ENCODE measurements at places on chromosomes 5 and 9.
A peak's percentile ranks its signal among the peaks of the same experiment; 100 is the strongest.

- DNase-seq: no peak
Observed at GRCh38 chr5:176881816-176882566, 17.2 kb downstream of the HK3 start.

- DNase-seq: no peak
Observed at GRCh38 chr5:150670948-150671310, 9.9 kb downstream of the MYOZ3 start.

DNA sequence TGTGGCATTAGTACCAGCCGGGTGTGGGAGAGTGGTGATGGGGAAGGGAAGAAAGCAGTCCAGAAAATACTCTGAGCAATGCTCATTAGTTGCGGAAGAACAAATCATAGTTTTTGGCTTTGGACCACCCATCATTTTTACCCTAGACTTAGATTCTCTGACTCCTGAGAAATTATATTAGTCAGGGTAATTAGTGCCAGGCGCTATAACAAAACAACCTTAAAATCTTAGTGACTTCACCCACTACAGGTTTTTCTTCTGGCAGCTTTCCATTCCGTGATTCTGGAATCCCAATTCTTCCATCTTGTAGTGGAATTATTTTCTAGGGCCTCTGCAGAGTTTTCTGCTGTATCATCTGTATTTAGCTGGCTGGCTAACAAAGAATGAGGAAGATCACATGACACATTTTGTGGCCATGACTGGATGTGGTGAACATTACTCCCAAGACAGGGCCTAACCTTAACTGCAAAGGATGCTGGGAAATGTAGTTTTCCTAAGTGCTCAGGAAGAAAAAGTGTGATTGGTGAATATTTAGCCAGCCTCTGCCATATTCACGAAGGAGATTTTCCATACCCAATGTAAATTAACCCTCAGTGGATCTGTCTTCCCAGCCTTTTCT lies 373.0 kb upstream of the MEF2C start:
- no peak for DNase-seq

GRCh38 chr5:116152169-116152568 lies 67.3 kb downstream of the COMMD10 start:
- DNase-seq: no peak

GRCh38 chr9:134055981-134056461 lies 11.8 kb downstream of the BRD3 start:
- DNase-seq: no peak

DNA sequence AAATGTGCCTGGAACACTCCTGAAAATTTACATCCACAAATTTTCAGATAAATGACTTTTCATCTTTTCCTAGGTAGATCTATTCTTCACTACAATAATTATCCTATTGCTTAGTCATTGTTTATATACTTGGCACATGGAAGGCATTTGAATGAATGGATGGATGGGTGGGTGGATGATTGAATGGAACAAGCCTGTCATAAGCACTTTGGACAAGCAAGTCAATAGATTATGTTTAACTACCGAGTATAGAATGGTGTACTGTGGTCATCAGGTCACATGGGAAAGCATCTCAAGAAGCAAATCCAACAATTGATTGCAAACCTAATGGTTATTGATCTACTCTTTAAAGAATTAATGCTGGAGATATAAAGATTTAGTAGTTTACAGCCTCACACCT lies 114.4 kb upstream of the DMRTA1 start:
- no peak for DNase-seq

DNA sequence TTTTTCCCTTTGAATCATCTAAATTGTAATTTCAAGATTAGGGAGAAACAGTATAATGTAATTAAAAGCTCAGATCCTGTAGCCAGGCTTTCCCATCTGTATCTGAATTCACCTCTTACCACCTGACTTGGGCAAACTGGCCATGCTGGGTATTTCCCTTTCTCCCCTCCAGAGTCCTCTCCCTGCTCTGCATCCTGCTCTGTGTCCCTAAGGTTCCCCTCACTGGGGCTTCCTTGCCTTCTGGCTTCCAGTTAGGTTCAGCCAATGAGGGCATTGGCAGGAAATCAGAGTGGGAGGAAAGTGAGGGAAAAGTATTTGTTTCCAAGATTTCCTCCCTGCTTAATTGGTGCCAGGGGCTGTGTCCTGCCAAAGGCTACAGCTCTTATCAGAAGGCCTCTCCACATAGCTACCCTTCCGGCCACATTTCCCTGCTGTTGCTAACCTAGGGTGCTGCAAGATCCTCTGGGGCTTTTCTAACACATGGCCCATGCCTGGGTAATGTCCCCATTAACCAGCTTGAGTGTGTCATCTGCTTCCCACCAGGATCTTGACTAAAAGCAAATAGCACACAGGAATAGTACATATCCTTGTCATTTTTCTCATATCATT lies 51.0 kb upstream of the MPDZ start:
- no peak for DNase-seq

DNA sequence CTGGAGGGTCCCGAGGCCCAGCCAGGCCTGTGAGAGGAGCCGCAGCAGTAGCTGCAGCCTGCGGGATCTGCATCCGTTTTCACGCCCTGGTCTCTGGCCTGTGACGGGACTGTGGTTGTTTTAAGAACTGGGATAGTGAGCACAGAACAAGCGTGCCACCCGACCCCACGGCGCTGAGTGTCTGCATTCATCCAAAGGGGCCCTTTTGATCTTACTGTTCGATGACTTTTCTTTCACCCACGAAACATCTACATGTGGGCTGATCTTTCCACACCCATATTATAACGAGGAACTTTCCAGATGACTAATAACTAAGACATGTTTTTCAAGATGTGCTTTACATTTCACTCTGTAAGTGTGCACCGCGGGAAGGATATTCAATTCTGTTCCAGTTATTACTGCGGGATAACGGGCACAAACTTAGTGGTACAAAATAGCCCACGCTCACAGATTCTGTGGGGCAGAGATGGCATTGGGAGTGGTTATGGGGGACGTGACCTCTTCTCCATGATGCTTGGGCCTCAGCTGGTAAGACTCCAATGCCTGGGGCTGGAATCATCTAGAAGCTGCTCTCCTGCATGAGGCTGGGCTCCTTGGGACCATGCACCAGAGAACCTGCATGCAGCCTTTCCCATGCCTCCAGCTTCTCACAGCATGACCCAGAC lies 165.0 kb downstream of the SYK start:
- DNase-seq: peak; percentile 42

- no peak for DNase-seq
Observed at GRCh38 chr5:42908086-42908485, 96.4 kb upstream of the SELENOP start.

DNA sequence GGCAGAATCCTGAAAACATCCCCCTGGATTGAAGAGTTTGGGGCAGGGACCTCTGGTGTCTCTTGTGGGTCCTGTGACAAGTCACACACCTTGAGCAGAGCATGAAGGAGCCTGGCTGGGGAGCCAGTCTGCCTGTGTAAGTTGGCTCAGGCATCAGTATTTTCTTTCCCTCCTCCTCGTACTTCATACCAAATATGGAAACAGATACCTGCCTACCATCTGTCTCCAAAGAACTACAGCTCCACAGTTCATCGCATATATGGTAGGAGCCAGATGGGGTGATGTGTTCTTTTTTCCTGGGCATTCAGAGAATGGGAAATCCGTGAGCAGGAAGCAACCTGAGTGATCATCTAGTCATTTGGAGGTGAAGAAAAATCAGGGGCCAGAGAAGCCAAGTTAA lies 177.3 kb upstream of the RAD23B start:
- no peak for DNase-seq

GRCh38 chr9:110911659-110912418 lies 126.4 kb downstream of the LPAR1 start:
- DNase-seq: no peak

GRCh38 chr9:10041726-10042229 lies 571.0 kb downstream of the PTPRD start:
- DNase-seq: no peak

- DNase-seq: no peak
Observed at GRCh38 chr9:136216541-136217244, 11.8 kb upstream of the LHX3 start.

- no peak for DNase-seq
Observed at GRCh38 chr5:32785611-32786254, 74.6 kb downstream of the NPR3 start.

DNA sequence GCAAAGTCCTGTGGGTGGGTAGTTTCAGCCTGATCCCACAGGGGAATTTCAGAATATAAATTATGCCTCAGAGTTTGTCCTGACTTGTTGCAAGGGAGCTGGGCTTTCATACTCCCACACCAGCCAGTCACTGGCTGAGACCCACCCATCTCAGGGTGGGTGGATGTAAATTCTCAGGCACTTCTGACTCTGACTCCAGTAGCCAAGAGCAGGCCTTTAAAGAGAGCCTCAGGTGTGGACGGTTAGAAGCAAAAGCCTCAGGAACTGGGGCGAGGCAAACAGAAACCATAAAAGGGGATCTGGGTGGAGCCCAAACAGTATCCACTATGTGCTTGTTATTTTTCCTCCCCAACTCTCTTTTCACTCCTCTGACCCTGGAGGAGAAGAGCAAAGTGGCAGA lies 28.6 kb upstream of the FBXW11 start:
- DNase-seq: no peak

GRCh38 chr9:135905380-135906258 lies 1.7 kb downstream of the CAMSAP1 start:
- peak; percentile 55 for DNase-seq

Data from stimulated activated CD4-positive, alpha-beta T cell treated with anti-CD3 and anti-CD28 coated beads, Interleukin-2, amount 100 ng/mL, for 48 hours (primary cell).